ENCODE measurements at places on chromosomes 11 and 22.

DNA sequence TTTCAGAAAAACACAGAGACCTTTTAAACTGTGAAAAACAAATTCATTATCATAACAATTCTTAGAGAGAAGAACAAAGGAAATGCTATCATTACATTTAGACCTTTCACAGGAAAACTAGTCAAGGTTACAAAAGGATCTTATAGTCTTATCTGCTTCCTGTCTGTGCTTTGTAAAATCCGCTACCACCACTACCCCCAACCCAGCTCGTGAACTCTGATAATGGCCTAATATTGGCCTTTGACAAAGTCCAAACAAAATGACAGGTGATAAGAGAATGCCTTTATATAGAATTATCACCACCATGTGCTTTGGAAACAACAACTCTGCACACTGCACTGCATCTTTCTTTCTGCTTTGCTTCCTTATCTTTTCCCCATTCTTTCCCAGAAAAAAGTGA lies 272.5 kb downstream of the SBF2 start:
- no peak for DNase-seq

GRCh38 chr22:17749605-17750395 lies 24.5 kb downstream of the BID start:
- DNase-seq: no peak

DNA sequence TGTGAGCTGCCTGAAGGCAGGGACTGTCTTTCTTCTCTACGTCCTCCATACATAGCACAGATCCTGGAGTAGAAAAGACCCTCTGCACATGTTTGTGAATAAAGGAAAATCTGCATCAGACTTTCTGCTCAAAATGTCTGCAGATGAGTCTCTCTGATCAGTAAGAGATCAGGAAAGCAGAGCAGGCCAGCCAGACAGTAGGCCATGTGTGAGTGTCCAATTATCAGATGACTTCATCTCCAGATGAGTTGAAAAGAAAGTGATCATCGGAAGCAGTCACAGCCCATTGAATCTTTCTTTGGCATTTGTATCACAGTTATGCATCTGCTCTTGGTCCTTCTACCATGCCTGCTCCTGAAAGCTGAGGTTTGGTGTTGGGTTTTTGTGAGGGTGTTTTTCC lies 298.7 kb upstream of the NCAM1 start:
- DNase-seq: no peak

GRCh38 chr22:19775496-19776325 lies 15.1 kb downstream of the TBX1 start:
- no peak for DNase-seq

GRCh38 chr11:41612415-41612814 lies 153.0 kb upstream of the LRRC4C start:
- peak; percentile 8 for DNase-seq

Measured in globus pallidus (tissue), 1 donor.